ENCODE measurements at places on chromosomes 11 and 22. TPM values are rescaled to one million over a fixed set of nuclear protein-coding genes. Genes with fewer than 3 reads are reported as not detected.

Gene CALCA
- polyA plus RNA-seq, result not detected

Gene DEUP1
- 4.7 TPM for polyA plus RNA-seq

Gene NTM
- polyA plus RNA-seq, result 320 TPM

Gene RAB1B
- 12.7 TPM for polyA plus RNA-seq

Gene NAALADL1
- not detected for polyA plus RNA-seq

Gene NLRP6
- polyA plus RNA-seq, result not detected

Gene EMID1
- polyA plus RNA-seq, result not detected

Gene TEAD1
- polyA plus RNA-seq, result 3.6 TPM

Gene ACR
- polyA plus RNA-seq, result not detected

Gene OTOG
- polyA plus RNA-seq, result not detected

Gene RIMBP3C
- polyA plus RNA-seq, result not detected

Gene ZNF280B
- 8.9 TPM for polyA plus RNA-seq

Gene MCHR1
- not detected for polyA plus RNA-seq

Gene KCNJ1
- 4.3 TPM for polyA plus RNA-seq

Gene B3GAT1
- polyA plus RNA-seq, result 24.6 TPM

Gene ASPHD2
- polyA plus RNA-seq, result 16.1 TPM

Gene ANGPTL5
- polyA plus RNA-seq, result 0.42 TPM

Gene FDXACB1
- polyA plus RNA-seq, result 1.7 TPM

Gene CD44
- 0.43 TPM for polyA plus RNA-seq

Gene OAF
- not detected for polyA plus RNA-seq

Gene CD81
- 50.9 TPM for polyA plus RNA-seq

Gene OR52E6
- polyA plus RNA-seq, result not detected

Gene BLID
- polyA plus RNA-seq, result not detected

Gene MYRF
- polyA plus RNA-seq, result not detected
